Iris pigment epithelial cell (primary cell): ENCODE measurements at places on chromosomes 3 and 15.

DNA sequence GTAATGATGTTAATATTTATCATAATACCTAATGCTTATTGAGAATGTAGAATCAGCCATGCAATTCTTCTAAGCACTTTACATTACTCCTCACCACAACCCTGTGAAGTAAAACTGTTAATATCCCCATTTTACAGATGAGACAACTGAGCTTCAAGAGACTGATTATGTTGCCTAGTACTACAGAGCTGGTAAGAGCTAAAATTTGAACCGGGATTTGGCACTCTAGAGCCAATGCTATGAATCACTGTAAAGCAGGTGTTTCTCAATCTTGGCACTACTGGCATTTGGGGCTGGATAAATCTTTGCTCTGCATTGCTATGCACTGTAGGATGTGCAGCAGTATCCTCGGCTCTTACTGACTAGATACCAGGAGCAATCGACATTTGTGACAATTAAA is 367.7 kb downstream of the MAGI1 start:
- no peak for DNase-seq

- DNase-seq, result peak; percentile 29
Measured at GRCh38 chr15:51814606-51815005, 14.8 kb upstream of the TMOD3 start.

DNA sequence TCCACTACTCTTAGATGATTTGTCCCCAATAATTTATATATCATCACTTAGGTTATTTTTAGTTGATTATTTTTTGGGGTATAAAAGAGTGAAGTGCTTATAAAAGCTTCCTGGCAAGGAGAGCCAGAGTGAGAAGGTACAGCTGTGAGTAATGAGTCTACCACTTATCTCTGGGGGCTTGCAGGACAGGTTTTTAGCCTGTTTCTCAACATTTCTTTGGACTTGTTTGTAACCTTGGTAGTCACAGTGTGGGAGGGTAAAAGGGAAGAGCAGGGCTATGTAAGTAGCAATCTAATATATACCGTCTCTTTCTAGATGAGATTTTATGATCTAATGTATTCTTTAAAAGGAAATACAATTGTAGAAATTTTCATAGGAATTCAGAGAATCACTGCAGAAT is 321.3 kb upstream of the GOLIM4 start:
- no peak for DNase-seq

DNA sequence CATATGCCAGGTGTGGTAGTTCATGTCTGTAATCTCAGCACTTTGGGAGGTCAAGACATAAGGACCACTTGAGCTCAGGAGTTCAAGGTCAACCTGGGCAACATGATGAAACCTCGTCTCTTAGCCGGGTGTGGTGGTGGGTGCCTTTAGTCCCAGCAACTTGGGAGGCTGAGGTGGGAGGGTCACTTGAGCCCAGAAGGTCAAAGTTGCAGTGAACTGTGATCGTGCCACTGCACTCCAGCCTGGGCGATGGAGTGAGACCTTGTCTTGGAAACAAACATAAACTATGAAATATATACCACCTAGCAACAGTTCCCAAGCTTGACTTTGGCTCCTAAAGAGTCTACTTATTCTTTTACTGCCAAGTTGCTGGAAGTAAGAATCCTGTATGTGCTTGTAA is 30.9 kb downstream of the UBE3A start:
- DNase-seq, result no peak

DNA sequence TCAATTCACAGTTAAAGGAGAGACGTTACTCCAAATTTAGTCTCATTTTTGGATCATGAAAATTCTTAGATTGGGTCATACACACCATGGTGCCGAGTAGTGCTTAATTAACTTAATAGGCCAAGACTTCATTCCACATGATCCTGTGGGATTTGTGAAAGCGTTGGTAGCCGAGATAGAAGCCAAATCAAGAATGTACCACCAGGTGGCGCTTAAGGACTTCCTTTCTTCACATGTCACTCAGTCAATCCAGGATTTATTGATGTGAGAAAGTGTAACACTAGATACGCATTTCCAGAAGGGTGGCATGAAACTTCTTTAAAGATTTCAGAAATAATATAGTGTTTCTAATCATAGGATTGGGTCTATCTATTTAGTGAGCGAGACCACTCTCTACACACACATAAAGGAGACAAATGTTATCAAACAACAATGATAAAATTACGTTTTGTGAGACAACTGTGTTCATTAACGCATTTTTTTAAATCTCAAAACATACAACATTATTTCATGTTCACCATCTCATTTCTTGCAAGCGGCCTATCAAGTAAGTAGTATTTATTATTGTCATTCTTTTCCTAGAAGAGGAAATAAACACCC is 436.1 kb downstream of the CHL1 start:
- peak; percentile 46 for DNase-seq

DNA sequence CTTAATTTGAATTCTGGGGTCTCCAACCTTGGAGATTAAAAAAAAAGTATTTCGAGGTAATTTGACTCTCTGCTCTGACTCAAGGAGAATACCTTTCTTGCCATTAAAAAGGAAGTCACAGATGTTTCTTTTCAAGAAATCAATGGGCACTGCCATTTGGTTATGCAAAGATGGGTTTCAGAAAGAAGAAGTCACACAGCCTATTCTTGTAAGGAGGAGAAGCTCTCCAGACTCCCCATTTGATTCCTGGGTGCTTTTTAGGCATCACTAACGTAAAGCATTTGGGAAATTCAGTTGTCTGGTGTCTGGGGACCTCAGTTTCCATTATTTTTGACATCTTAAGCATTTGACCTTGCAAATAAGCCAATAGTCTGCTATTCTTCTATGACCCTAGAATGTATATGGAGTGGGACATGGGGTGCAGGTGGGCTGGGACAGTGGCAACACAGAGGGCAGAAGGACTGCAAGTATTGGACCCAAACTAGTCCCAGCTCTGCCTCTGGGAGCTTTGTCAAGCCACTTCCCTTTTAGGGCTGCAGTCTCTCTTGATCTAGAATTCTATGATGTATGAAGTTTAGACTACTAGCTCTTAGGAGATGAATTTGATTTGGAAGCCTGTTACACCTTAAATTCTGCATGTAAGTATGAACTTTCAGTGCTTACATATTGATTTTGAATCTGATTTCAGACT is 27.8 kb downstream of the IL5RA start:
- DNase-seq, result no peak

GRCh38 chr3:182239316-182239715 is 527.6 kb downstream of the SOX2 start:
- no peak for DNase-seq

- no peak for DNase-seq
Measured at GRCh38 chr3:40968666-40969065, 230.6 kb upstream of the CTNNB1 start.

- DNase-seq, result peak; percentile 92
Measured at GRCh38 chr3:152466784-152467183, 198.1 kb downstream of the MBNL1 start.

DNA sequence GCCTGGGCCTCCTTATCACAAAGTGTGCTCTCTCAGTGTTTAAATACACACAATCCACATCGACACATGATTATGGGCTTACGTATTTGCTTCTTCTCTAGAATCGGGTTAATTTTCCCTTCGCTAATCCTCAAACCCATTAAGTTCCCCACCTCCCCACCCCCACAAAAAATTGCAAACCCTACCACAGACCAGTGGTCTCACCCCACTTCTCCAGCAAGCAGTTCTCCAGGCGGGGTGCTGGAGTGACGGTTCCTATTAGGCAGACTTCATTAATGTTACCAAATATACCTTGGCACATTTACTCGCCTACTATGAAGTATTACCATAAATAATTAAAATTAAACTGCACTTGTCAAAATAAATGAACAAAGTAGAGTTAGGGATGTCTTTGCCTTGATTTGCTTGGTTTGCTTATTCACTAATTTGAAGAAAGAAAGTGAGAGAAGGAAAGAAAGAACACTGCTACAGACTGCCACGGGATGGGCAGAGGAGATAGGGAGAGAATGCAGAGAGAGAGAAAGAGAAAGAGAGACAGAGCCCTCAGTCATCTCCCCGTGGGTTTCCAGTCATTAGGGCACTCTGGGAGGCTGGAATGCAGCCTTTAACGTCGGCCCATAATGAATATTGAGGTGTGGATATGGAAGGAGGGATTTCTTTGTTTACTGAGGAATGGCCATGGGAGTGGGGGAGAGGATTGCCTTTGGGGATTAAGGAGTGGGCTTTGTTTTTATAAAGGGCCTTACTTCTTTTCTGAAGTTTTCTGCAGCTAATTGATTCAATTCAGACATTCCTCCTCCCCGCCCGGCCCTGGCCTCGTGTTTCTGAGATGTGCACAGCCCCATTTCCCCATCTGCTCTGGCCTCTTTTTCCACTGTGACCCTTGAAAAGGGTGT is 39.7 kb upstream of the POLG start:
- no peak for DNase-seq

GRCh38 chr15:94844538-94845389 is 613.4 kb downstream of the MCTP2 start:
- peak; percentile 17 for DNase-seq

DNA sequence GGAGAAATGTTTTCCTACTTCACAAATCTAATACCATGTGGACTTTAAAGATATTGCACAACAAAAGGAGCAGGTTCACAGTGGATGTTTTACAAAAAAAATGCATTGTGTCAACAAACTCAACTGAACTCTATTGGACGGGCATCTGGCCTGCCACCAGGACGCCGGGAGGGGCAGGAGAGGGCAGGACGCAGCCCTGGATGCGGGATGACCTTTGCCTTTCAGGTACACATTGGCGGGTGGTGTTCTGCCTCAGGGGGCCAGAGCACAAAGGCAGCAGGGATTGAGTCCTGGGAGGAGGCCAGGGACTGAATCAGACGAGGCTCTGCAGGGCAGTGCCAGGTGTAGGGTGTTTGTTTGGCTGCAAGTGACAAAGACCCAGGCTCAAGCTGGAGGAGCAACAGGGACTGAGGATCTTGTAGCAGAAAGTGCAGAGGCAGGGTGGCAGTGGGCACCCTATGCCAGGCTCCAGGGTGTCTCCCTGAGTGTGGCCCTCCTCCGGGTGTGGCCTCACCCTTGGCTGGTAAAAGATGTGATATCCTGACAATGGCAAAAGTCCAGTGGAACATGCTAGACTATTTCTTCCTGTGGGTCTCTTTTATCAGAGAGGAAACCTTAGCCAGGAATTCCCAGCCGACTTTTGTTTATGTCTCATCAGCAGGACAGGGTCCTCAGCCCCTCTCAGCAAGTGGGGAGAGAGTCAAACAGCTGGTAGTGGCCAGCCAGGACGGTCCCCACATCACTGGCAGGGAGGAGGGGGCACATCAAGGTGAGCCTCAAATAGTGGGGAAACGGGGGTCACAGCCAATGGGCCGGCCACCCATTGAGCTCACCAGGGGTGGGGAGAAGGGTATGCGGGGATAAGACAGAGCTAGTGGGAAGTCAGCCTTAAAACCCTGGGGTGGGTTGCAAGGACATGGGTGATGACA is 29.7 kb upstream of the KLF13 start:
- DNase-seq, result peak; percentile 7

- no peak for DNase-seq
Measured at GRCh38 chr15:68981941-68982340, 32.6 kb upstream of the NOX5 start.

GRCh38 chr3:182596676-182597410 is 196.5 kb upstream of the ATP11B start:
- no peak for DNase-seq

- DNase-seq, result no peak
Measured at GRCh38 chr3:181358562-181358961, 353.2 kb upstream of the SOX2 start.

- peak; percentile 52 for DNase-seq
Measured at GRCh38 chr3:157261000-157261399, 101.1 kb upstream of the CCNL1 start.

- DNase-seq, result peak; percentile 59
Measured at GRCh38 chr3:105444725-105445124, 78.0 kb downstream of the ALCAM start.

GRCh38 chr15:77538793-77539497 is 93.8 kb downstream of the LINGO1 start:
- no peak for DNase-seq

GRCh38 chr15:26561130-26561529 is 211.7 kb downstream of the GABRB3 start:
- no peak for DNase-seq

DNA sequence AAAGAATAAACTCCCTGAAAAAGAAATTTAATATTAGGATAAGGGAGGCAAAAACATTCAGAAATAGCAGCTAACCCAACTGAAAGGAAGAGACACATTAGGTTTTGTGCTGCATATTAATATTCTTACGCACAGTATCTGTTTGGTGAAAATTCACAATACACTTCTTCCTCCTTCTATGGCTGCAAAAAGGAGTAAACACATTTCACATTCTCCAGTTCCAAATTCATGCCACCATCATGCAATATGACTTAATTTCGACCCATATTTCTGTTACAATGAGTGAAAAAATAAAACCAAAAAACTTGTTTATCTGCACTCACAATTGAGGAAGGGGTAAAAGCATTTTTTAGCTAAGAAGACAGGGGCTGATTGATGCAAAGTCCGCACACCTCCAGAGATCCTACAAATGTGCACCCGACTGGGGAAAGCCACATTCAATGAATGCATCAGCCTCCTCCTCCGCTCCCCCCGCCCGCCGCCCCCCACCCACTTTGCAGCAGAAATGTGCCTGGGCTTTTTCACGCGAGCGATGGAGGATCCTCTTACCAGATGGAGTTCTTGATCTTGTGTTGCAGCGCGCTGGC is 1.0 kb downstream of the RFX7 start:
- DNase-seq, result no peak

GRCh38 chr3:119324899-119325298 is 30.7 kb downstream of the ARHGAP31 start:
- no peak for DNase-seq

- DNase-seq, result no peak
Measured at GRCh38 chr15:40087068-40087810, 21.4 kb downstream of the BMF start.

- DNase-seq, result no peak
Measured at GRCh38 chr3:90087703-90088102, 980.3 kb downstream of the EPHA3 start.

DNA sequence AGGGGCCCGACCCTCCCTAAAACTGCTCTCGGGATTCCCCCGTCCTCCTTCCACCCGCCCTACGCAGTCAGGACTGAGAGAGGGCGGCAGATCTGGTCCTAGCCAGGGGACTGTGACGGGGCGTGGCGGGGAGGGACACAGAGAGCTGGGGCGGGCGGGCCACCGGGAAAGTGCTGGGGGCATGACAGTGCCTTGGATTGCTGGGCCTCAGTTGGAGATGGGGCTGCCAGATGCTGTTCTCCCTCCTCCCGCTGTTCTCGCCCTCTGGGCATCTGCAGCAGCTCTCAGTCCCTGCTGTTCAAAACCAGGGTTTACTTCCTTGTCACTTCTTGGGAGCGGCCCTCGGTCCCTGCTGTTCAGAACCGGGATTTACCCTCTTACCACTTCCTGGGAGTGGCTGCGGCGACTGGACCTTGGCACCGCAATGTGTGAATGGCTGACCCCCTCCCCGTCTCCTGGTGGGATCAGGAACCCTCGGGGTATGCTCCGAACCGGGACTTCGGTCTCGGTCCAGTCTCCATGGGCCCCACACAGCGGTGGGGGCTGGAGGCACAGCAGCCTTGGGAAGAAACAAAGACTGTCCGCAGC is 1.8 kb upstream of the RPP25 start:
- DNase-seq, result no peak

GRCh38 chr15:92924216-92924615 is 24.1 kb downstream of the CHD2 start:
- no peak for DNase-seq

- DNase-seq, result no peak
Measured at GRCh38 chr3:42051384-42052131, 39.6 kb upstream of the TRAK1 start.

GRCh38 chr15:32993285-32993684 is 201.2 kb downstream of the FMN1 start:
- DNase-seq, result peak; percentile 31

GRCh38 chr3:160653512-160653911 is 23.4 kb upstream of the ARL14 start:
- no peak for DNase-seq

- no peak for DNase-seq
Measured at GRCh38 chr3:167851171-167851570, 115.7 kb downstream of the SERPINI1 start.
